ENCODE measurements at places on chromosomes 12 and 14. TPM values are rescaled to one million over a fixed set of nuclear protein-coding genes. Genes with fewer than 3 reads are reported as not detected.

- H3K4me3 ChIP-seq: no peak overlapping the region
- H3K36me3 ChIP-seq: no peaks in the 10 kb centered on the region
- no peak for DNase-seq
- no peaks in the 10 kb centered on the region for H3K27me3 ChIP-seq
- H3K4me1 ChIP-seq: no peaks in the 10 kb centered on the region
- H3K27ac ChIP-seq: no peak overlapping the region
Measured at GRCh38 chr12:64170730-64171129, 51.4 kb downstream of the KICS2 start.

The CAPZA3 gene
- total RNA-seq: not detected

DNA sequence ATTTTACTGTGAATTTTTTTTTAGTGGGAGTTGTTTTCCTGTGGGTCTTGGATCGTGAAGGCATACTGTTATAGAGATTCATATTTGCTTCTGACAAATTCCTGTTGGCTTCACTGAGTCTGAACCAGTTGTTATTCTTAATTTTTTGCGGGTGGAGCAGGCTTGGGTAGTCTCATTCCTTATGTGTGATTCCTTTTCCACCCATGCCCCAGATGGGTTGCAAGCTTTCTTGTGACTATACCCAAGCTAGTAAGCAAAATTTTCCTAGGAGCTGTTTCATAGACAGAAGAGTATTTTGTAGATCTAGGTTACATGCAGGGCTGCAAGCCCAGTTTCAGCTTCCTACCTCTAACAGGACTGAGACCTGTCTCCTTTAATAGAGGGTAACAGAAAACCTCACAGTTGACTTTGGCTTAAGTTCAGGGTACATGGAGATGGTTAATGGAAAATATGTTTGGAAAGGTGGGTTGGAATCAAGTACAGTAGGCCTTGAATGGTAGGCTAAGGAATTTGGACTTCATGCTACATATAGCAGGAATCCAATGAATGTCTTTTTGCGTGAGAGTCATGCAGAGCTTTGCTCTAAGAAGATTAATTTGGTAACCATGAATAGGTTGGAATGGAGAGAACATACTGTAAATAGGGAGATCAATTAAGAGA is 29.0 kb downstream of the TRMT5 start:
- H3K4me1 ChIP-seq: no peaks in the 10 kb centered on the region
- no peak overlapping the region for H3K4me3 ChIP-seq
- no peak overlapping the region for H3K27ac ChIP-seq

DNA sequence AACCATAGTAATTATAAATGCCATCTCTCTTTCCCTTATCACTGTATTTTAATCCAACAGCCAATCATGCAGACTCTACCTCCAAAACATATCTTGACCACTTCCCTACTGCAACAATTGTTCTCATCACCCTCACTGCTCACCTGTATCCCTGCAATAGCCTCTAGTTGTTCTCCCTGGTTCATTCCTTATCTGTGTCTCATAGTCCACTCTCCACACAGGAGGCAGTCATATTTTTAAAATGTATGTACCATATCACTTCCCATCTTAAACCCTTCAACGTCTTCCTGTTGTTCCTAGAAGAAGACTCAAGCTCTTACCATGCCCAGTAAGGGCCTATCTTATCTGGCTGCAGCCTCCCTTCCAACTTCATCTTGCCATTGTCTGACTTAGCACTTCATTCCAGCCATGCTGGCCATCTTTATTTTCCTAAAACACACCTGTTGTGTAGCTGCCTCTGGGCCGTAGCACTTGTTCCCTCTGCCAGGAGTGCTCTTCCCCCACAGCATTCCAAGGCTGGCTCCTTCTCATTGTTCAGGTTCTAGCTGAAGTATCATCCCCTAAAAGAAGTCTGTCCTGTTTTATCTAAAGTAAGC is 27.8 kb upstream of the BHLHE41 start:
- no peak for DNase-seq
- H3K36me3 ChIP-seq: no peaks in the 10 kb centered on the region
- H3K27me3 ChIP-seq: no peaks in the 10 kb centered on the region
- no peak overlapping the region for H3K27ac ChIP-seq
- H3K4me3 ChIP-seq: no peak overlapping the region

The WNT5B gene
- 2.3 TPM for total RNA-seq

- no peaks in the 10 kb centered on the region for H3K36me3 ChIP-seq
- H3K27me3 ChIP-seq: no peaks in the 10 kb centered on the region
- no peak overlapping the region for H3K27ac ChIP-seq
- H3K4me3 ChIP-seq: no peak overlapping the region
- no peaks in the 10 kb centered on the region for H3K4me1 ChIP-seq
Measured at GRCh38 chr14:99624024-99624423, 20.0 kb upstream of the CCDC85C start.

DNA sequence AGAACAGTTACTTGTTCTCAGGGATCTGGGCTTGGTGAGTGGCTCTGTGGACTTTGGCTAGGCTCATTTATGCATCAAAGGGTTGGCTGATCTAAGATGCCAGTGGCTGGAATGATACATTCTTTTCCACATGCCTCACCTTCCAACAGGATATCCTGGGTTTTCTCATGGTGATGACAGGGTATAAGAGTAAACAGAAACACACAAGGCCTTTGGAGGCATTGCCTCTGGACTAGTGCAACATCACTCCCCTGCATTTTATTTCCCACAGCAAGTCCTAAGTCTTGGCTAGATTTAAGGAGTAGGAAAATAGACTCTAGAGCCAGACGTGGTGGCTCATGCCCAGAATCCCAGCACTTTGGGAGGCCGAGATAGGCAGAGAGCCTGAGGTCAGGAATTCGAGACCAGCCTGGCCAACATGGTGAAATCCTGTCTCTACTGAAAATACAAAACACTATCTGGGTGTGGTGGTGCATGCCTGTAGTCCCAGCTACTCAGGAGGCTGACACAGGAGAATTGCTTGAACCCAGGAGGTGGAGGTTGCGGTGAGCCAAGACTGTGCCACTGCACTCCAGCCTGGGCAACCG is 47.9 kb downstream of the RPH3A start:
- H3K36me3 ChIP-seq: no peaks in the 10 kb centered on the region
- H3K4me3 ChIP-seq: no peak overlapping the region
- H3K27me3 ChIP-seq: peaks cover 25% of the 10 kb centered on the region
- no peak for DNase-seq
- H3K4me1 ChIP-seq: no peaks in the 10 kb centered on the region

DNA sequence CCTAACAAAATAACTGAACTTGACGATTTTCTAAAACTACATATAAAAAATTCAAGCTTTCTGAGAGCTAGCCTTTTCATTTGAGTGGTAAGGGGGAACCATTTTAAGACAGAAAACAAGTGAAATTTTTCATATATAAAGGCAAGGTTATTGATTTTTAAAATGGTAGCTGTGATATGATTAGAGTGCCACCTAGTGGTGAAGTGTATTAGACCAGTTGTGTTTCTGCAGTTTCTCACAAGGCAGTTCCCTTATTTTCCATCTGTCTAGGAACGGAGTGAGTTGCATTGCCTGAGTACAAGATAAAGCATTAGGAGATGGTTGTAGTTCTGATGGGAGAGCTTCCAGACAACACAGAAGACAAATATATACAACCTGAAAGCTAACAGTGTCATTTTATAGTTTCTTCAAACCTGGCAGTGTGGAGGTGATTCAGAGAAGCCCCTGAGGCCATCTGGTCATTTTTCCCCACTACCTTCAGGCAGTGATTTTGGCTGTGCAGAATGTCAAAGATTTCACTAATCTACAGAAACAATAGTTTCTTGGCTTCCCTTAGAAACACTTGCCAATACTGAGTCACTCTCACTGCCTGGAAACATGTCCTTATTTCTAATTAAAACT is 180.8 kb downstream of the C12orf50 start:
- H3K27ac ChIP-seq: no peak overlapping the region
- no peaks in the 10 kb centered on the region for H3K4me1 ChIP-seq
- DNase-seq: no peak
- no peak overlapping the region for H3K4me3 ChIP-seq
- H3K36me3 ChIP-seq: no peaks in the 10 kb centered on the region
- no peaks in the 10 kb centered on the region for H3K27me3 ChIP-seq

The PYGL gene
- 46.3 TPM for total RNA-seq

GRCh38 chr14:79668951-79669350 is 542.4 kb downstream of the DIO2 start:
- H3K36me3 ChIP-seq: no peaks in the 10 kb centered on the region
- DNase-seq: no peak
- no peak overlapping the region for H3K27ac ChIP-seq
- no peaks in the 10 kb centered on the region for H3K27me3 ChIP-seq
- H3K4me1 ChIP-seq: no peaks in the 10 kb centered on the region

DNA sequence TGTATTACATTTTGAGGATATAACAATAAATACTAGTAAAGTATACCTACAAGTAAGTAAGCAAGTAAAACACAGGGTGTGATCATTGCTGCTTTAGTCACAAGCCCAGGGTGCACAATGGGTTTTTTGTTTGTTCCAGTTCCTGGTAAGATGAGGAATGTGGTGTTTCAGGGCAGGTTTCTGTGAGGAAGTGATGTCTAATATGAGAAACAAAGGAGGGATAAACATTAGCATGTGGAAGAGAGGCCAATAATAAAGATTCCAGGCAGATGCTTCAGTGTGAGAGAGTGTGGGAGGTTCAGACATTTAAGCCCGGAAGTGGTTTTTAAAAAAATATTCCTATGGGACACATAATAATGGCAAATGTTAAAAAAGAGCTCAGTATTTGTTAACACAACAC is 808.1 kb upstream of the USP15 start:
- H3K27me3 ChIP-seq: no peaks in the 10 kb centered on the region
- H3K4me1 ChIP-seq: no peaks in the 10 kb centered on the region
- no peak for DNase-seq
- H3K4me3 ChIP-seq: no peak overlapping the region
- H3K27ac ChIP-seq: no peak overlapping the region

DNA sequence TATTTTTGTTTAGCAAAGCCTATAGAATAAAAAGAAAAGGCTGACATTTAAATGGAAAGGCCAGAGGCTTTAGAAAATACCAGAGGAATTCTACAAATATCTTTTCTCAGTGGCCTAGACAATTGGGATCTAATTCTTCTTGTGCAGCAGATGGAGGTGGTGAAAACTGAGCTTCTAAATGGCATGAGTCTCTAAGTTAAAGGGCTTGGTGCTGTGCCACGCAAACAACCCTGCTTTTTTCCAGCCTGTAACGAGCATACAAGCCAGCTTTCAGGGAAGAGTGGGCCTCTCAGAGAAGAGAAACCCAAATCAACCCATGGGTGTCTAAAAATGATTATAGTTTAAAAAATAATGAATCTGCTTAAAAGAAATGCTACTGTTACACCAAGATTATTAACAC is 237.9 kb upstream of the NAV3 start:
- H3K4me3 ChIP-seq: no peak overlapping the region
- no peak for DNase-seq
- no peaks in the 10 kb centered on the region for H3K36me3 ChIP-seq
- no peak overlapping the region for H3K27ac ChIP-seq

The GYS2 gene
- not detected for total RNA-seq
